ENCODE measurements at places on chromosomes 1 and 21. TPM values are rescaled to one million over a fixed set of nuclear protein-coding genes. Genes with fewer than 3 reads are reported as not detected.

The GPATCH4 gene
- 22.6 TPM for total RNA-seq

The THEMIS2 gene
- total RNA-seq, result 5.1 TPM

The KIF17 gene
- total RNA-seq, result 4.9 TPM

- no peaks in the 10 kb centered on the region for H3K27me3 ChIP-seq
- no peak overlapping the region for H3K4me3 ChIP-seq
- H3K4me1 ChIP-seq, result peaks cover 6% of the 10 kb centered on the region
- no peak overlapping the region for H3K27ac ChIP-seq
- no peak for DNase-seq
These were observed 7.1 kb downstream of the SLC37A1 start for GRCh38 chr21:42520628-42521253.

- H3K27ac ChIP-seq, result peak overlapping the region; percentile 95
- no peaks in the 10 kb centered on the region for H3K27me3 ChIP-seq
- DNase-seq, result peak; percentile 62
- no peaks in the 10 kb centered on the region for H3K36me3 ChIP-seq
- H3K4me3 ChIP-seq, result peak overlapping the region; percentile 56
These were observed 10.9 kb upstream of the IFI16 start for GRCh38 chr1:158998781-158999161.

GRCh38 chr1:62325081-62325480 lies 5.8 kb upstream of the KANK4 start:
- H3K27ac ChIP-seq, result no peak overlapping the region
- no peaks in the 10 kb centered on the region for H3K4me1 ChIP-seq
- H3K27me3 ChIP-seq, result no peaks in the 10 kb centered on the region
- no peaks in the 10 kb centered on the region for H3K36me3 ChIP-seq
- no peak overlapping the region for H3K4me3 ChIP-seq

DNA sequence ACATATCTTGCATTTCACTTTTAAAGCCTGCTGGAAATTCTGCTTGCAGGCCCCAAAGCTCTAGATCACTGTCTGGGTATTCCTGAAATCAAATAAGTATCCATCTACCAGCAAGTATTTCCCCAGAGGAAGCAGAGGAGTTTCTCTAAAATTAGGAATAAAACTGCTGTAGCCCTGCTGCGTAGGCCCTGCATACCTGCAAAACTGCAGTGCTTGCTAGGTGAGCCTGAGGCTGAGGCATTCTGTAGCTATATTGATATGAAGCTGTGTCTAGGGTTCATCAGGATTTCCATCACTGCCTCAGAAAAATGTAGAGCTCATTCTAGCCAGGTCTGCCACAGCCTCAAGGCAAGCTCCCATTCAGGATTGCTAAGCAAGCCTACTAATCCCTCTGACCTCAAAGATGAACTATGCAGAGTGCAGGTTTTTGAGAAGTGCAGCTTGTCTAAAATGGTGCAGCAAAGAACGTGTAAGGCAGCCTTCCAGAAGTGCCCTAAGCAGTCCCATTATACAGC lies 28.7 kb downstream of the NPHS2 start:
- no peak overlapping the region for H3K27ac ChIP-seq
- no peak overlapping the region for H3K4me3 ChIP-seq
- no peaks in the 10 kb centered on the region for H3K27me3 ChIP-seq
- no peak for DNase-seq
- no peaks in the 10 kb centered on the region for H3K36me3 ChIP-seq

DNA sequence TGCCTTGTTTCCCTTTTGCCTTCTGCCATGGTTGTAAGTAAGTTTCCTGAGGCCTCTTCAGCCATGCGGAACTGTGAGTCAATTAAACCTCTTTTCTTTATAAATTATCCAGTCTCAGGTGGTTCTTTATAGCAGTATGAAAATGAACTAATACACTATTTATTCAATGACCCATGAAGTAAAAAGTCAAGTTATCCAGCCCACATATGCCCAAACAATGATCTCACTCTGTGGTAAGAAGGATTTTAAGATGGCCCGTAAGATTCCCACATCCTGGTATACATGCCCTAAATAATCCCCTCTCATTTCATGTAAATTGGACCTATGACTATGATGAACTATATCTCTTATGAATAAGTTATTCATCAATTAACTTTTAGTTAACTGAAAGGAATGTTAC lies 1008.3 kb upstream of the B3GALT2 start:
- no peaks in the 10 kb centered on the region for H3K36me3 ChIP-seq
- no peaks in the 10 kb centered on the region for H3K27me3 ChIP-seq
- no peaks in the 10 kb centered on the region for H3K4me1 ChIP-seq
- no peak overlapping the region for H3K4me3 ChIP-seq
- no peak for DNase-seq
- H3K27ac ChIP-seq, result no peak overlapping the region

DNA sequence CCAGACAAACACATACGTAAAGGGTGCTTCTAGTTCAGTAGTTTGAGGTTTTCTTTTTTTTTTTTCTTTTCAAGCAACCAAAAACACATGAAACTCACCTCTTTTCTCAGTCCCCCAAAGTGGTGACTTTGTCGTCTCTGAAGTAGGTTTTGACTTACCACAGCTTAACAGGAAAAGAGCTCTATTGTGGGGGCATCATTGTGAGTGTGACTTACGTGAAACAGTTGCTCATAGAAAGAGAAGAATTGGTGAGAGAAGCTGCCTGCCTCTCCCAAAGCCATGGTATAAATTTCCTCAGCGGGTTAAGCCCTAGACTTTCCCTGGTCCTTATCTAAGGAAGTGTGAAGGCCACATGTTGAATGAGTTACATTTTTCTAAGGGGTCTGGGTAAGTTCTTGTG lies 11.9 kb downstream of the FASLG start:
- no peaks in the 10 kb centered on the region for H3K36me3 ChIP-seq
- no peaks in the 10 kb centered on the region for H3K27me3 ChIP-seq
- no peak overlapping the region for H3K4me3 ChIP-seq
- no peak overlapping the region for H3K27ac ChIP-seq
- DNase-seq, result no peak
- no peaks in the 10 kb centered on the region for H3K4me1 ChIP-seq

DNA sequence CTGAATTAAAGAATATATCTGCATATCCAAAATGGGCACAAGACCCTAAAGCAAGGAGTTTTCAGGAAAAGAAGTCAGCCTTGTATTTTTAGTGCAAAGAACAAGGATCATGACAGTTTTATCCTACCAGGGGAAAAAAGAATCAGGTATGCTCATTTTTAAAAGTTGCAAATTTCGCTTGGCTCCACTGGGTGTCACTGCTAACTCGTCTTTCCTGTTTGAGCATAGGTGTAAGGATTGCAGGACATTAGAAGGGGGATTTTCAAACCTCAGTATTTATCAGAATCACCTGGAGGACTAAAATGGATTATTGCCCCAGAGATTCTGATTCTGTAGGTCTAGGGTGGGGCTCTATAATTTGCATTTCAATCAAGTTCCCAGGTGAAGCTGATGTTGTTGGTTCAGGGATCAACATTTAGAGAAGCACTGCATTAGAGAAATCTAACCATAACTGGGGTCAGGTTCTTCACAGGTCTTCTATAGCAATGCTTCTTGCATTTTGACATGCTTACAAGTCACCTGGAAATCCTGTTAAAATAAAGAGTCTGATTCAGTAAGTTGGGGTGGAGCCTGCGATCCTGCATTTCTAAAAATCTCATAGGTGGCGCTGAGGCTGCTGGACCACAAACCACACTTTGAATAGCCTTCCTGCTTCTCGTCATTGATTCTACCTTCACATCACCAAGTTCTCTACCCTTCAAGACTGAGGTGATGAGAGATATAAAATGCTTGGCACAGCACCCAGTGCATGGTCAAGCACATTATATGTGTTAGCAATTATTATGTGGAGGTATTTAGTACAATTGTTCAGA lies 39.6 kb downstream of the NUF2 start:
- H3K4me3 ChIP-seq, result no peak overlapping the region
- no peaks in the 10 kb centered on the region for H3K27me3 ChIP-seq
- no peak for DNase-seq
- no peak overlapping the region for H3K27ac ChIP-seq
- no peaks in the 10 kb centered on the region for H3K36me3 ChIP-seq

DNA sequence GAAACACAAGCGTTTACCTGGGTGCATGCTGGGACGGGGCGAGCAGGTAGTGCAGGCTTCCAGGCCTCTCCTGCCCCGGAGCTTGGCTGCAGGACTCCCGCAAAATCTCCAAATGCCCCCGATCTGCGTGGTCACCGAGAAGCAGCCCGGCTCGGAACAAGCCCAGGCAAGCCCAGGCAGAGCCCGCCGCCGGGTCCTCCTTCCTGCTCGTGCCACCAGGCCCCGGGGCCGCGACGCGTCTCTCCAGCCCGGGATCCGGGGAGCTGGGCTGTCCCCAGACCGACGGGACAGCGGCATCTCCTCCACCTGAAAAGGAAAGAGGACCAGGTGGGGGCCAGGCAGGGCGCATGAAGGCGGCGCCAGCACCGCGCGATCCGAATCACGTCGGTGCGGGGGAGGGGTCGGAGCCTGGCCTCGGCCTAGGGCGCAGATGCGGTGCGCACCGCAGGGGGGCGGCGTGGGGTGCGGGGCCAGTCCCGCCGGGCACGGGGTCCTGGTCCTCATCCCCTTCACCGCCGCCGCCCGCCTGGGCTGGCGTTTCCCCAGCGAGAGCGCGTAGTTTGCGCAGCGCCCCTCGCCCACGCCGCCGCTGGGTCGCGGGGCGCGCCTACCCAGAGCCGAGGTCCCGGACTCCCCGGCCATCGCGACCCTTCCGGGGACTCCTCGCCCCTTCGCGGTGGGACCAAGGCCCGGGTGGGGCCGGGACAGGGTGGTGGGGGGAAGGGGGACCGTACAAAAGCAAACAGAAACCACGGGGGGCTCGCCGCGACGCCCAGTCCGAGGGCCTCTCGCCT lies 52.4 kb upstream of the H6PD start:
- peak overlapping the region; percentile 80 for H3K4me3 ChIP-seq
- DNase-seq, result no peak
- H3K36me3 ChIP-seq, result no peaks in the 10 kb centered on the region
- H3K27me3 ChIP-seq, result no peaks in the 10 kb centered on the region
- H3K4me1 ChIP-seq, result no peaks in the 10 kb centered on the region

- no peaks in the 10 kb centered on the region for H3K36me3 ChIP-seq
- H3K4me1 ChIP-seq, result peaks cover 5% of the 10 kb centered on the region
- H3K4me3 ChIP-seq, result no peak overlapping the region
- H3K27ac ChIP-seq, result no peak overlapping the region
- no peaks in the 10 kb centered on the region for H3K27me3 ChIP-seq
These were observed 280.4 kb downstream of the HLX start for GRCh38 chr1:221159608-221160007.

DNA sequence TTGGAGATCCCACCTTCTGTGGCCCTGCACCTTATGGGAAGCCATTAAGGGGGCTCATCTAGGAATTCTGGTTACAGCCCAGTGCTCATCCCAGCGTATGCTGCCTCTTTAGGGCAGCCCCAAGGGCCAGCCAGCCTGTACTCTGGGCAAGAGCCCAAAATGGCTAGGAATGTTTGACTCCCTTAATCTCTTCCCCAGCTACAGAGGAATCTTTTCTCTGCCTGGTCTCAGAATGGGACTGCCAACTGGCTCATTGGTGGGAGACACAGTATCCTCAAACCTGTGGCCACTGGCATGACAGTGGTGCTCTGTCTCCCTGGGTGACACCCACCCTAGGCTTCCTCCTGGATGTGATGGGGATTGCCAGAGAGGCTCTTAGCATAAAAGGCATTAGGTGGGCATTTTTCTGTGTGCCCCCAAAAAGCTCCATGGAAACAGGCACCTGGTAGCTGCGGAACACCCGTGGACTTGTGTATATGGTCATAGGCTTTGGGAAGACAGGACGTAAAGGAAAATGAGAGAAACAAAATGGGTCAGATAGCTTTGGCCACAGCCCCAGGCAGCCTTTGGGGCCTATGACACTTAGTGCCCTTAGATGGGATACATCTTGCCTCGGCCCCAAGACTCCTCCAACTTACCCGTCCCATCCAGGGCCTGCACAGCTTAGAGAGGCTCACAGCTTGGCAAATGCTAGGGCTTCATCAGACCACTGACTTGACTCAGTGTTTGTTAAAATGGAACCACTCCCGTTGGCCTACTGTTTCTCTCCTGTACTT lies 6.9 kb downstream of the TMEM81 start:
- no peak for DNase-seq
- H3K4me1 ChIP-seq, result no peaks in the 10 kb centered on the region
- no peak overlapping the region for H3K4me3 ChIP-seq
- H3K36me3 ChIP-seq, result no peaks in the 10 kb centered on the region

- no peaks in the 10 kb centered on the region for H3K27me3 ChIP-seq
- DNase-seq, result no peak
- H3K27ac ChIP-seq, result no peak overlapping the region
- H3K4me1 ChIP-seq, result no peaks in the 10 kb centered on the region
- no peaks in the 10 kb centered on the region for H3K36me3 ChIP-seq
These were observed 15.4 kb downstream of the HDAC1 start for GRCh38 chr1:32307324-32307723.

GRCh38 chr1:247360116-247360898 lies 28.6 kb upstream of the ZNF496 start:
- H3K4me3 ChIP-seq, result no peak overlapping the region
- no peaks in the 10 kb centered on the region for H3K4me1 ChIP-seq
- peak overlapping the region; percentile 84 for H3K27ac ChIP-seq
- H3K36me3 ChIP-seq, result no peaks in the 10 kb centered on the region

- no peak overlapping the region for H3K4me3 ChIP-seq
- H3K27ac ChIP-seq, result no peak overlapping the region
- no peak for DNase-seq
- no peaks in the 10 kb centered on the region for H3K27me3 ChIP-seq
- H3K4me1 ChIP-seq, result no peaks in the 10 kb centered on the region
These were observed 11.3 kb downstream of the TMCC2 start for GRCh38 chr1:205239078-205239477.

GRCh38 chr21:45818904-45819285 lies 162.7 kb upstream of the COL6A1 start:
- H3K4me3 ChIP-seq, result no peak overlapping the region
- H3K4me1 ChIP-seq, result no peaks in the 10 kb centered on the region
- H3K27me3 ChIP-seq, result no peaks in the 10 kb centered on the region
- no peak overlapping the region for H3K27ac ChIP-seq
- no peak for DNase-seq

DNA sequence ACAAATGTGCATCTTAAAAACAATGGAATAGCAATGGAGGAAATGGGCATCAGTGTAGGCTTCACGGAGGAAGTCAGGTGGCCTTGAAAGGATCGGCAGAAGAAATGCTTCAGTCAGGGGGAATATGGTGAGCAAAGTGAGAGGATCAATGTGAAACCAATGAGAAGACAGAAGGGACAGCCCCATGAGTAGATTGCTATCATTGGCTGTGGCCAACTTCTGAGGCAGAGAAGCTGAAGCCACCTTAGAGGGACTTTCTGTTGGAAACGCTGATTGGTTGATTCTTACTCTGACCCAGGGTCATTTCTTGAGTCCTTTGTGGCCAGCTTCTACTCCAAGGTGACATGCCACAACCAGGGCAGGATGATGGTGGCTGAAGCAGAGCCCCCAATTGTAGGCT lies 130.7 kb upstream of the ZNF648 start:
- no peaks in the 10 kb centered on the region for H3K36me3 ChIP-seq
- no peak for DNase-seq
- H3K4me1 ChIP-seq, result no peaks in the 10 kb centered on the region
- H3K27me3 ChIP-seq, result no peaks in the 10 kb centered on the region

GRCh38 chr1:55140546-55140983 lies 74.6 kb downstream of the USP24 start:
- H3K27me3 ChIP-seq, result no peaks in the 10 kb centered on the region
- H3K27ac ChIP-seq, result no peak overlapping the region
- DNase-seq, result peak; percentile 58
- no peaks in the 10 kb centered on the region for H3K4me1 ChIP-seq
- H3K36me3 ChIP-seq, result no peaks in the 10 kb centered on the region
- no peak overlapping the region for H3K4me3 ChIP-seq

- H3K27me3 ChIP-seq, result no peaks in the 10 kb centered on the region
- no peaks in the 10 kb centered on the region for H3K4me1 ChIP-seq
- no peaks in the 10 kb centered on the region for H3K36me3 ChIP-seq
- H3K4me3 ChIP-seq, result no peak within 1 kb of the TSS
- DNase-seq, result no peak
These were observed at the start of gene LAMB3 for GRCh38 chr1:209652121-209652735. LAMB3 (minus strand) TSS chr1:209652425; CDS start chr1:209650944, 1,481 bp downstream.

- no peaks in the 10 kb centered on the region for H3K36me3 ChIP-seq
- no peak overlapping the region for H3K27ac ChIP-seq
- no peaks in the 10 kb centered on the region for H3K4me1 ChIP-seq
- no peak overlapping the region for H3K4me3 ChIP-seq
These were observed 36.2 kb upstream of the KRTAP11-1 start for GRCh38 chr21:30917557-30917956.
